ENCODE measurements at places on chromosomes 6 and 20.

- no peak for DNase-seq
Observed at GRCh38 chr6:8436966-8437365, 1.6 kb upstream of the SLC35B3 start.

DNA sequence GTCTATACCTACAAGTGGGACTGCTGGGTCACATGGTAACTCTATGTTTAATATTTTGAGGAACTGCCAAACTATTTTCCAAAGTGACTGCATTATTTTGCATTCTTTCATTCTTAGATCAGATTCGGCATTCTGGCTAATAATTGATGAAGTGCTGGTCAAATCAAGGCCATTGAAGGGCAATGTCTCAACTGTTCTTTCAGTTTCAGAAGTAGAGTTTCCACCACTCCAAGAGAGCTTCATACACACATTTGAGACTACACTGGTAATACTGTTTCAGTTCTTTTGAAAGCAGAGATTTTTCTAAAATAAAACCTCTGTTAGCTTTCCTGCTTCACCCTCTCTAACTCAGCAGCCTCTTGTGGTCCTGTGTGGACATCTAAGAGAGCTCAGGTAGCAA lies 154.5 kb downstream of the CFAP61 start:
- DNase-seq: no peak

DNA sequence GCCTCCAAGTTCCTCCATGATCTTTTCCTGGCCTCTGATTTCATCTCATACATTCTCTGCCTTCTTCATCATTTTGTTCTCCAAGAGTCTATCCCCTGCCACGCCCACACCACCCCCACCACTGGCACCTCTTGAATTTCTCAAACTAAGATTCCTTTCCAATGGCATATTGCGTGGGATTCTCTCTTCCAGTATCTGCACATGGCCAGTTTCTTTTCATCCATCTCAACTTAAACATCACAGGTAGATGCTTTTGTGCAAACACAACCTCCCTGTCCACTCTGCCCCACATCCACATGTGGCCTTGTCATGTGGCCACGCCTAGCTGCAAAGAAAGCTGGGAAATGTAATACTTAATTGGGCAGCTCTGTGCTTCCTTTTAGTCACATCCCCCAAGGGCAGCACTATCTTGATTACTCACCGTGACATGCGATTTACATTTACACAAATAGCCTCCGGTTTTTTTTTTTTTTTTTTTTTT lies 33.4 kb upstream of the ZMYND8 start:
- DNase-seq: no peak

DNA sequence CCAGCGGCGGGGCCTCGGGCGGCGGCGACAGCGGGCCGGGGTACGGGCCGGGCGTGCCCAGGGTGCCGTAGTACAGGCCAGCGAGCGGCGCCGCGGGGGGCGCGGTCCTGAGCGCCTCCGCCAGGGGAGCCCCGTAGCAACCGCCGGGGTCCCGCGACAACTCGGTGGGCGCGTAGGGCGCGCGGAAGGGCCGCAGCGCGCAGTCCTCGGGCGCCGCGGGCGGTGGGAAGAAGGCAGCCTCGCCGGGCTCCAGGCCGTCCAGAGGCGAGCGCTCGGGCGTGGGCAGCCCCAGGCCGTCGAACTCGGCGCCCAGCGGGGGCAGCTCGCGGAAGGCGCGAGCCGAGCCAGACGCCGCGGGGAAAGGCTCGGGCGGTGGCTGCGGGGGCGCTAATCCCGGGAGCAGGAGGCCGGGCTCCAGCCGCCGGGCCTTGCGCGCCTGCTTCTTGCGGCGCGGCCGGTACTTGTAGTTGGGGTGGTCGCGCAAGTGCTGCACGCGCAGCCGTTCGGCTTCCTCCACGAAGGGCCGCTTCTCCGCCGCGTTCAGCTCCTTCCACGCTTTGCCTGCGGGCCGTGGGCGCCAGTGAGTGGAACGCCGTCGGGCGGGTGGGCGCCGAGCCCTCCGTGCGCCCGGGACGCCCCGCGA lies 916 bp downstream of the SOX18 start:
- DNase-seq: no peak

DNA sequence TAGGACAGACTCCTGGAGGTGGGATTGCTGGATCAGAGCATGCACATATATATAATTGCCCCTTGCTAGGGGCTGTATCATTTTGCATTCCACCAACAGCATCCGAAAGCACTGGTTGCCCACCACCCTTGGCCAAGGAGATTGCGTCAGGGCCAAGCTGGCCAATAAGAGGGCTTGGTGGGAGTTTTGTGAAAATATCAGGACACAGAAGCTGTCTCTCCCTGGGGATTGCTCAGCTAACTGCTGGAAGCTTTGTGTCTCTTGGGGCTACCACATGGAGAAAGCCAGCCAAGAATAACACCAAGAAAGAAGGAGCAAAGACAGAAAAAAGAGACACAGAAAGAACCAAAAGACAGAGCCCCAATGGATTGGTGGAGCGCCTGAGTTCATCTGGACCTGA lies 90.6 kb upstream of the RALGAPA2 start:
- no peak for DNase-seq

GRCh38 chr6:35023091-35024000 lies 117.8 kb downstream of the TCP11 start:
- no peak for DNase-seq

GRCh38 chr6:66964216-66964615 lies 1257.2 kb upstream of the EYS start:
- DNase-seq: no peak

GRCh38 chr6:111423960-111424846 lies 58.8 kb downstream of the REV3L start:
- no peak for DNase-seq

DNA sequence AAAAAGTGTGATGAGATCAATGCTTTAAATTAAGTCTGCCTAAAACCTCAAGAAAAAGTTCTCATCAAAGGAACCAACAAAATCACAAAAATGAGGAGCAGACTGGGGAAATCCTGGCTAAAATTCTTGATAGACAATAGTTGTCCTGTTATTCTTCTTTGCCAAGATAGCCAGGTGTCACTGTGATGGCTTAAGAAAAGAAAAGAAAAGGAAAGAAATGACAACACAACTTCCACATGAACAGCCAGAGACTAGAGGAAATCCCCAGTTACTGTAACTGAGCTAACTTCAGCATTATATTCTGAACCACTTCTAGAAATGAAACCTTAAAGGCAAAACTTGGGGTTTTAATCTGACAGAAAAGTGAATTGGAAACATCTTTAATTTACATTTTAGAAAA lies 129.6 kb downstream of the CD24 start:
- DNase-seq: no peak

DNA sequence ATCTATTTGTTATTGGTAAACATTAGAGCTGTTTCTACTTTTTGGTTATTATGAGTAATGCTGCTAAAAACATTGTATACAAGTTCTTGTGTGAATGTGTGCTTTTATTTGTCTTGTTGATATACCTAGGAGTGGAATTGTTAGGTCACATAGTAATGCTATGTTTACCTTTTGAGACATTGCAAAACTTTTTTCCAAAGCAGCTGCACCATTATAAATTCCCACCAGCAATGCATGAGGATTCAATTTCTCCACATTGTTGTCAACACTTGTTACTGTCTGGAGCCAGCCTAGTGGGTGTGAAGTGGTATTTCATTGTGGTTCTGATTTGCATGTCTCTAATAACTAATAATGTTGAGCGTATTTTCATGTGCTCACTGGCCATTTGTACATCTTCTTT lies 145.9 kb downstream of the CCDC170 start:
- DNase-seq: no peak

Data from left kidney (tissue), 8 donors.